Hematopoietic multipotent progenitor cell treated with erythropoietin and hydrocortisone succinate and interleukin-3 and kit ligand, for 8 days (in vitro differentiated cells): ENCODE measurements at places on chromosomes 6 and 20.

DNA sequence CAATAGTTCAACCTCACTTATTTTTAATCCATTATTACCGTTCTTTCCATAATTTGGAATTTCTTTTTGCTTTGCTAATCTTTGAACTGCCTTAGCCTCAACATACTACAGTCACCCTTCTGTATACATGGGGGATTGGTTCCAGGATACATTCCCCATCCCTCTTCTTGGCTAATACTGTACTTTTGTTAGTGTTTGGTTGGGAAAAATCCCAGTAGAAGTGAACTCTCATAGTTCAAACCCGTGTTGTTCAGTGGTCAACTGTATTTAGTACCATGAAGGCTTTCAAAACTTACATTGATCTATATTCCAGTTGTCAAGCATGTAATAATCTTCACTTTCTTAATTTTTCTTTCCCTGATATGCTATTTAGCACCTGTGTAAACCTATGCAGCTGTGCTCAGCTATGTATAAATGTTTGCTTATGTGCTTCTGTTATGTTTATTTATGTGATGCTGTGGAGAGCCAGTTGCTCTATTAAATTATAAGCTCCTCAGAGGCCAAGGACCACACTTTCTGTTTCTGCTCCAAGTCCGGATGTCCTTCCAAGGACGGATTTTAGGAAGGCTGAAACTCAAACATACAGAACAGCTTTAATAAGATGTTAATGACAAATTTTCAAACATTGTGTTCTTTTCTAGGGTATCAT is 33.3 kb upstream of the LAMA4 start:
- no peak for DNase-seq

DNA sequence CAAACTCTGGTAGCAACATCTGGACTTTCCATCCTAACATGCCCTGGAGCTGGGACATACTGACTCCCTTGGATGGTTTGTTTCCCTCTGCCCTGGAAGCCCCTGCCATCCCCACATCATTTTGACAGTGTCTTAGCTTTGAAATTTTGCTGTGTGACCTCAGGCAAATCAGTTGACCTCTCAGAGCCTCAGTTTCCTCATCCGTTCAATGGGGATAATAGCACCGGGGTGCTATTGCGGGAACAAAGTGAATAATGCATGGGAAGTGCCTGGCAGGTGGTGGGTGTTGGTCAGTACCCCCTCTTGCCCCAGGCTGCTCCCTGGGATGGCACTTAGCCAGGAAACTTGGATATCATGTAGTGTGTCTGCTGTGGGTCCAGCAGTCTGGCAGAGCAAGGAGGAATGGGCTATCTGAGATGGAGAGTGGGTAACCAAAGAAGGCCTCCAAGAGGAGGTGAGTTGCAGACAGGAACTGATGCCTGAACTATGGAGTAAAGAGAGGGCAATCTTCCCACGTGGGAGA is 88.6 kb downstream of the MRPL14 start:
- DNase-seq, result no peak

- no peak for DNase-seq
Measured at GRCh38 chr6:33290459-33290858, 1.1 kb downstream of the PFDN6 start.

- no peak for DNase-seq
Measured at GRCh38 chr6:136282906-136283305, 6.7 kb downstream of the BCLAF1 start.

DNA sequence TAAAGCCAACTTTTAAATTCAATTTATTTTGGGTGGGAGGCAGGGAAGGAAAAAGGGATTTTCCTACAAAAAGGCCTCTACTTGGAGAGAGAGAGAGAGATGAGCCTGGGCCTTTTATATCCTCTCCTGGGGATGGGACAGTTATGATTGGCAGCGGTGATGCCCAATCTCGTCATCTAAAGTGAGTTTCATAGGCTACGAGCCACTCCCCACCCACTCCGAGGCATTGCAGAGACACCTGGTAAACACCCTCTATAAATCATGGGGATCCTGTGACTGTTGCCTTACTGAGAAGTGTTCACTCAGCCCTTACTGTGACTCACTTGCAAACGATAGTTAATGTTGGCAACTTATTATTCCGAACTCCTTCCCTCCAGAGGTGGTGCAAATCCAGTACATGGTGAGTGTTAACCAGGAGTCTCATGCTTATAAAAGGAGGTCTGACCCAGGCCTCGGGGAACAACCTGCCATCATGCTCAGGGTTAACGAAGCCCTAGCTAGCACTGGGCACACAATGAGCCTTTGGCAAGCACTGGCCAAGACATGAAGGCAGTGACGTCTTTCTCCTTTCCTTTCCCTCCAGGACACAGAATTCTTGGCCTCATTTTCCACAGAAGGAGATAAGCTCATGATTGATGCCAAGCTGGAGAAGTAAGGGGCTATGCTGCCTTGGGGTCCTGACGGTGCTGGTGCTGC is 20.5 kb downstream of the BPIFB4 start:
- no peak for DNase-seq

- DNase-seq, result no peak
Measured at GRCh38 chr6:144548536-144548935, 263.4 kb downstream of the UTRN start.

- DNase-seq, result no peak
Measured at GRCh38 chr20:17964073-17964472, 4.5 kb downstream of the SNX5 start.

DNA sequence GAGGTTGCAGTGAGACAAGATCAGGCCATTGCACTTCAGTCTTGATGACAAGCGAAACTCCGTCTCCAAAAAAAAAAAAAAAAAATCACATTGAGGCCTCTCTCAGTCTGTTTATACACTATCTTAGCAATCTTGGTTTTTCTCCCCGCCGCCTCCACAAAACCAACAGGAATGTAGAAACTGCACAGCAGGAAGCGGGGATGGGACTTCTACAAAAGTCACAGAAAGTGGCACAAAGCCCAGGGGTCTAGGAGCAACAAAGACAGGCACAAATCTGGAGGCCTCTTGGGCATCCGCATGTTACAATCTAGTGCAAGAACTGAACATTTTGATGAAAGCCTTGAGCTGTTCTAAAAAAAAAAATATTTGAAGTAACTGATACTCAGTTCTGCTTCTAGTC is 48.6 kb downstream of the KDM1B start:
- no peak for DNase-seq

GRCh38 chr20:3768342-3769130 is 983 bp upstream of the ADISSP start:
- DNase-seq, result peak; percentile 80

DNA sequence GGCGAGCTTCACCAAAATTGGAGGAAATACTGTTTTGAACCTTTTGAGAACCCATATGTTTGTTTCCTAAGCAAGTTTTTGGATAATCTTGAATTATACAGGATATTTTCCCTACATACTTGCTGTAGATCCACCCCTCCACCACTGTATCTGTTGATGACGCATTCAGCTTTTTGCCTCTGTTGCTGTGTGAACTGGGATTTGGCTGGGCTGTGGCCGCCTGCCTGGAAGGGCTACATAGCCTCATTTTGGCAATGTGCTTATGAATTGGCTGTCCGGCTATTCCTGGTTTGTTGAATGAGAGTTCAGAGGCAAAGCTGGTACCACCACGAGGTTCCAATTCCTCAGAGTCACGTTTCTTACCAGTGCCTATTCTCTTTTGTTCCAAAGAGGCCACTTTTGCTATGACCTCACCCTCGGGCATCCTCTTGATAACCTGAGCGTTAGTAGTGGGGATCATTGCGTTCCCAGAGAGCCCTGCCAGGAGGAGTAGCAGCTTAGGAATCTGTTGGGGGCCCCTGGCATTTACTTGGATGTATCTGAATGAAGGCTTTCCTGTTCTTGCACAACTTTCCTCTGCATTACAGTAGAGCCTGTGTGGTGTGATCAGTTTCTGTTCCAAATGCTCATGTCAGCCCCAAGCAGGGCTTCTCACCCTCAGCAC is 6.4 kb downstream of the FAM83D start:
- DNase-seq, result no peak

GRCh38 chr6:100339574-100340255 is 125.0 kb downstream of the SIM1 start:
- DNase-seq, result no peak

- no peak for DNase-seq
Measured at GRCh38 chr20:57904314-57905105, 194.7 kb upstream of the PMEPA1 start.

DNA sequence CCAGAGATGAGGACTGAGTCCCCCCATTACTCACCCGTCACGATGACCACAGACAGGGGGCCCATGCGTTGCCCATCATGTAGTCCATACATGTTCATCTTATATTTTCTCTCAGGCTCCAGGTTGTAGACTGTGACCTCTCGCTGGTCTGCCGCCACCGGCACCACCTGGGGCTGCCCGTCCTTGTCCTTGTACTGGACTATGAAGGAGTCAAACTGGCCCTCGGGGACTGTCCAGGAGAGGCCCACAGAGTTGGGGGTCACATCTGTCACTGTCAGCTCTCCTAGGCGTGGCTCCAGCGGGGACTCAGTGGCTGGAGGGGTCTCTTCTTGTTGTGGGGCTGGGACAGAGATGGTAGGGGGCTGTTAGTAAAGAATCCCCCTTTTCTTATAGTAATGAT is 35.4 kb downstream of the CYP21A2 start:
- no peak for DNase-seq

GRCh38 chr6:150725795-150726194 is 126.1 kb downstream of the PLEKHG1 start:
- DNase-seq, result no peak

GRCh38 chr6:5162355-5162754 is 77.2 kb downstream of the PPP1R3G start:
- no peak for DNase-seq

DNA sequence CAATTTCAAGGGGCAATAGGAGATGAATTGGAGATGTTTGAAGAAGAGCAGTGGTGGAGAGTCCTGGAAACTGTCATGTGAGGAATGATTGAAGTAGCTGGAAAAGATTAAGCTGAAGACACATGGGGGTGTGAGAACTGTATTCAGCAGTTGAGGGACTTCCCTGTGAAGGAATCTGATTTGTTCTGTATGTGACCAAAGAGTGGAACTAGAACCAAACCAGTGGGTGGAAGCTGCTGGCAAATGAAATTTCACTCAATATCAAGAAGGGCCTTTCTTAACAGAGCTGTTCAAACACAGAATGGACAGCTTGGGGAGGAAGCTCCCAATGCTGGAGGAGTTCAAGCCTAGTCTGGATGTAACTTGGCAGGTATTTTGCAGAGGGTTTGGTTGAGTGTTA is 21.3 kb downstream of the SEC23B start:
- DNase-seq, result no peak

DNA sequence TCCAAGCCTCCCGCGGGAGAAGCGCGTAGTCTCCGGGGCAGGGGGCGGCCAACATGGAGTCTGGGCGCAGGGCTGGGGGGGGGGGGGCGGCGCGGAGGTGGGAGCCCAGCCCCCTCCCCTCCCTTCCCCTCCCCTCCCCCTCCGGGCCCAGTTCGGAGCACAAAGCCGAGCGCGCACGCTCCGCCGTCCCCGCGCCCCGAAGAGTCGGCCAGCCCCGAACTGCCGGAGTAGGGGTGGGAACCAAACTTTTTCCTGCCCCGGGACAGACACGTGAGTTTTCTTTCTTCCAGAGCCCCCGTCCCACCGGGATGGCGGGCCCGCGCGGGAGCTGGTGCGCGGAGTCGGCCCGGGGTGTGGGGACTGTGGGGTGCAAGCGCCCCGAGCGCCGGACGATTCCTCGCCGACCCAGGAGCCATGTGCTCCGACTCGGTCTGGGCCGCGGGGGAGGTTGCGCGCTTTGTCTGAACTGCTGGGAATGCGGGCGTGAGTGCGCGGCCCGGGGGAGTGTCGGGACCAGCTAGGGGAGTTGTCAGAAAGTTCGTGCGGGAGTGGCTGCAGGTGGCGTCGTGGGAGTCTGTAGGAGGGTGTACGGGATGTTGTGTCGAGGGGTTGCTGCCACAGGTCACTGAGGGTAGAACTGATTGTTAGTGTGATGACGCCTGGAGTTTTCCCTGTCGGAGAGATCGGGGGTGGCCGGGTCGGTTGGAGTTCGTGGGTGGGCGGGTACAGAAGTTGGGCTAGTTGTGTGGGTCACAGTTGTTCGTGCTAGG is 1.2 kb downstream of the TGIF2 start:
- DNase-seq, result peak; percentile 35

GRCh38 chr6:12522347-12522746 is 194.2 kb upstream of the PHACTR1 start:
- no peak for DNase-seq

DNA sequence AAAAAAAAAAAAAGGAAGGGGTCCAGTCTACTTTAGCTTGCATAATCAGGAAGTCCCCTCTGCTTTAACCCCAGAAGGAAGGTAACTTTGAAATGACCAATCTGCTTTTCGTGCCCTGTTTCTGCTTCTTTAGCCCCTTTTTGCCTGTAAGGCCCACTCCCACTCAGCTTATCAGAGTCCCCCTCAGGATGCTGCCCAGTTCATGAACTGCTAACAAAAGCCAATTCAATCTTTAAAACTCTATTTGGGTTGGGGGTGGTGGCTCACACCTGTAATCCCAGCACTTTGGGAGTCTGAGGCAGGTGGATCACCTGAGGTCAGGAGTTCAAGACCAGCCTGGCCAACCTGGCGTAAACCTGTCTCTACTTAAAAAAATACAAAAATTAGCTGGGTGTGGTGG is 12.3 kb downstream of the GHRH start:
- DNase-seq, result no peak

DNA sequence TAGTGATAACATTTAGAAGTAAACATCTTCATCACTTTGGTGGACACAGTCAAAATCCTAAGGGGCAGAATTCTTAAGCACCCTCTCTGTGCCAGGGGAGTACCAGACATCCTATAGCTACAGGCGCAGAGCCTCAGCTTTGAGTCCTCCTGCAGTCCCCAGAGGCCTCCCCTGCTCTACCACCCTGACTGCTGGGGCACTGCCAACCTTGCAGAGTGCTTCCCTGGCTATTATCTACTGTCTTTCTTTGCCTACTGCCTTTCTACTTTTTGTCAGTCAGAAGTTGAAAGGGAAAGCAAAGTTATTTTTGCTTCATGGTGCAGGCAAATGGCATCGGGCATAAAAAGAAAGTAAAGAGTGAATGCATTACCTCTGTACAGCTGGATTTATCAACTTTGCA is 80.1 kb downstream of the AIG1 start:
- DNase-seq, result no peak

DNA sequence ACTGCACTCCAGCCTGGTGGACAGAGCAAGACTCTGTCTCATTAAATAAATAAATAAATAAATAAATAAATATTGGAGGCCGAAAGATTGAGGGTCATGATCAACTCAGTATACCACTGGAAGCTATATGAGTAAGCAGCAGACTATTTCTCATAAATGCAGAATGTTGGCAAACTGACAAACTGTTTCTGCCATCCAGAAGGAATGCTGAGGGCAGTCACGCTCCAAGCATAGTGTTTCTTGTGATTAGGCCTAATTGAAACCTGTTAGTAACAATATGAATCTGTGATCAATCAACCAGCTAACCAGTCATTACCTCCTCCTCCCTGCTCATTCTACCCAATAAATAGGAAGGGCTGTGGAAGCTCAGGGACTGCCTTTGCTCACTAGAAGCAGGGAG is 15.2 kb upstream of the KCNK15 start:
- DNase-seq, result no peak

- DNase-seq, result no peak
Measured at GRCh38 chr6:111487661-111488060, 4.6 kb upstream of the REV3L start.

DNA sequence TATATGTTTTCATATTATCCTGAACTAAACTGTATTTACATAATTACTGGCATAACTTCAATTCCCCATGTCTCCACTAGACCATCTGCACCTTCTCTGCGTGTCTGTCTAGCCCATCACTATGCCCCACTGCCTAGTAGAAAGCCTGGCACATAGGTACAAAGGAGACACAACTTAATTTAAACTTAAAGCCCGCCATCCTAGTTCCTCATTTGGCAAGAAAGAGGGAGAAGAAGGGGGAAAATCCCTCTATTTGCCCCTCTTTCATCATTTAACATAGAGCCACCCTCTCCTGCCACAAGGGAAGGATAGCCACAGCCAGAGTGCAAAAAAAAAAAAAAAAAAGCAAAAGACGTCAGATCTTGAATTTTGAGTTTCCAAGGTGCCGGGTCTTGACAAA is 1.8 kb downstream of the PKIG start:
- DNase-seq, result no peak
